ENCODE measurements at places on chromosomes 1 and 21.

- no peak for DNase-seq
Measured at GRCh38 chr1:172609528-172609927, 49.4 kb upstream of the FASLG start.

GRCh38 chr1:151577173-151577572, 34.7 kb upstream of the SNX27 start:
- DNase-seq: no peak

DNA sequence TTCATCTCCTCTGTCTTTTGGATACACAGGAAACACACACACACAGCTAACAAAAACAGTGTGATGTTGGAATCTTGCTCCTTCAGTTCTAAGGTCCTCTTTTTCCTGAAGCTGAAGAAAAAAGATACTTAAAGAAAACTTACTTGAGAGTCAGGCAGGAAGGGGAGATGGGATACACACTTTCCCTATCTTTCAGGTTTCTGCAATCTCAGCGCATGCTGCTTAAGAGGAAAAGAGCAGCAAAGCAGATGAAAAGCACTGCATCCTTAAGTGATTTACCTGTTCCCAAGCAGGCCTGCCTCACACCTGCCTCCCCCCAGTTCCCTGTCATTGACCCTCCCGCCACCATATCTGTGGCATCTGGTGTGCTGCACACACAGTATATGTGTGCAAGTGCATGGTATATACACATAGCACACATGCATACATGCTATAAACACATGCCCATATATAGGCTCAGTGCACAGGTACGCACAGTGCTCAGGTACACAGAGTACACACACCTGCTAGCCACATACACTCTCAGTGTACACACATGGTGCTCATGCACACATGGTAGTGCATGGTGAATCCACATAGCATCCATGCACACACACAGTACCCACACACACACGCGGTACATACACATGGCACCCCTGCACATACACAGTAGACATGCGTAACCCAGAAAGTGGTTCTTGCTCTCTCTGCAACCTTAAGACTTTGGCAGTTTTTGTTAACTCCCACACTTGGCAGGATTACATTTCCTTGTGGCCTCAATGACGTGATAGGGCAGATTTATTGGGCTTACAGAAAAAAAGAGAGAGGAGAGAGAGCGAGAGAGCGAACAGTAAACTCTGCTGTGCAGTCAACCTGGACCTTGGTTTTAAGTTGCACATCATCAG, 166.9 kb downstream of the TOMM20 start:
- DNase-seq: no peak

DNA sequence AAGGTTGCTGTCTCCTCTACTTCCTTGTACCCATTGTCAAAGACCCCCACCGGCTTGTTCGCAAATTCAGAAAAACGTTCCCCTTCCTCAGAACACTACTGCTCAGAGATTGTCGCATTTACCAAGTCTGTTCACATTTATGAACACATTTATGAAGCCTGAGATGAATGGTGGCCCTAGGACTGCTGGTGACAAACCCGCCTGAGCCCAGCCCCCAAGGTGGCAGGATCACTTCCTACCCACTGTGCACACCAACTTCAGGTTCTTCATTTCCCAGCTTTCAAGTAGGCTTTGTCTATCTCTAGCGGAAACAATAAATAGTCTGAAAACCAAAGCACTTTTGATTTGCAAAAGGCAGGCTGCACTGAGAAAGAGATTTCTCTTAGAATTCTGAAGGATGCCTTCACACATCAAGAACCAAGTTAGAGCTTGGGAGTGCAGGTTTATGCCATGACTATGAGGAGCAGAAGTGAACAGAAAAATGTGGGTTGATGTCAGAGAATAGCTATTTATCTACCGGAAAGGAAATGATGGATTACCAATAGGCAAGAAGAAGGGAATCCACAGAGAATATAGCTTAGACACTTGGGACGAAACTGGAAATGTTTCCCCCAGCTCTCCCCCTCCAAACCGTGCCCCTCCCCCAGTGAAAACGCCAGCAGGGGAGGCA, 200.5 kb downstream of the TOMM20 start:
- DNase-seq: peak; percentile 15

- DNase-seq: no peak
Measured at GRCh38 chr1:111082421-111083203, 57.3 kb downstream of the DRAM2 start.

DNA sequence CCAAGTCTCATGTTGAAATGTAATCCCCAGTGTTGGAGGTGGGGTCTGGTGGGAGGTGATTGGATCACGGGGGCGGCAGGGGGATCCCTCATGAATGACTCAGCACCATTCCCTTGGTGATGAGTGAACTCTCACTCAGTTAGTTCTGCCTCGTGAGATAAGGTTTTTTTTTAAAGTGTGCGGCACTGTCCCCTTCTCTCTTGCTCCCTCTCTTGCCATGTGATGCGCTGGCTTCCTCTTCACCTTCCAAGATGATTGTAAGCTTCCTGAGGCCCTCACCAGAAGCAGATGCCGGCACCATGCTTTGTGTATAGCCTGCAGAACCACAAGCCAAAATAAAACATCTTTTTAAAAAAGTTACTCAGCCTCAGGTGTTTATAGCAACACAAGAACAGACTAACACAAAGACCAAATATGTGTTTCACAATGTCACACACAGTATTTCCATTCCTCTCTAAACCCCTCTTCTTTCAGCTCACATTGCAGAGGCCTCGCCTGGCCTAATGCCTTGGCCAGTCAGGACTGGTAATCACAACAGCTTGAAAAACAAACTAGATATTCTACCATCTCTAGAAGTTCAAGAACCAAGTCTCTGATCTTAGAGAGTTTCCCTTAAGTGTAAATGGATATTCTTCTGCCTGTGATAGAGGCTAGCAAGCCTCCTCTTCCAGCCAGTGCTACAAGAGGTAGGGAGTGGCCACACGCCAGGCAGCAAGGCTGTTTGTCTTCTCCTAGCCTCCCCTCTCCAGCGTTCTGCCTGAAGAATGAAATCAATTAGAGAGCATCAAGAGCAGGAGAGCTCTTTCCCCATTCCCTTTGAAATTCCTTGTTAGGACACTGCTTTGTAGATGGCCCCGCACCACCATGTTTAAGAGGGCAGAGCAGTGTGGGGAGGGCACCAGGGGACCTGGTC, 19.6 kb upstream of the RAP1A start:
- no peak for DNase-seq

Measured in activated CD4-positive, alpha-beta T cell treated with anti-CD3 and anti-CD28 coated beads, Interleukin-2, amount 50 U/mL, for 1 hour (primary cell).